ENCODE measurements at places on chromosomes 7 and 10. TPM values are rescaled to one million over a fixed set of nuclear protein-coding genes. Genes with fewer than 3 reads are reported as not detected.

DNA sequence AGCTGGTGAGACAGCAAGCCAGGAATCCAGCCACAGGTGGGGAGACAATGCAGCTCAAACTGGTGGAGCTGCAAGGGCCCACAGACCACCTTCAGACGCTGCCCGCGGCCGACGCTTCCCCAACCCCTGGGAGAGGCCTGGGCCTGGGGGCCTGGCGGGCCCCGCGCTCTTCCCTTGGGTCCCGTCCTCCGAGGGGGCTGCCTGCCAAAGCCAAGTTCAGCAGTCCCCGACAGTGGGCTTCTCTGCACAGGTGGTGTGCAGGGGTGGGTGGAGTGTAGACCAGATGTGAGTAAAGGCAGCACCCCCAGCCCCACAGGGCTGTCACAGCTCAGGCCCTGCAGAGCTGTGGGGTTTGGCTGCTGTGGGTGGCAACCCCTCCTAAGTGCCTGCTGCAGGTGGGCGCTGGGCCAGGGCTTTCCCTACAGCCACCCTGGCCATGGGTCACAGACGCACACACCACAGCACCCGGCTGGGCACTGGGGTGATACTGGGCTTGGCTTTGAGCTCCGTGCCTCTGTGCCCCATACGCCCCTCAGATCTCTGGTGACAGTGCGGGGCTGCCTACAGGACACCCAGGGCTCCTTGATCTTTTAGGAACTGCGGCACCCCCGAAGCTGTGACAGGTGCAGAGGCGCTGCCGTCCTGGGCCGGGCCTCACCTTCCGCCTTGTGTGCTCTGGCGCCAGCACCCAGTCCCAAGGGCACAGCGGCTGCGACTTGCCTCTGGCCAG is 20.5 kb downstream of the BNIP3 start:
- peaks cover 18% of the 10 kb centered on the region for H3K4me1 ChIP-seq
- peaks cover 20% of the 10 kb centered on the region for H3K36me3 ChIP-seq
- no peak overlapping the region for H3K27ac ChIP-seq
- no peak overlapping the region for H3K4me3 ChIP-seq
- no peak for DNase-seq

- H3K27me3 ChIP-seq = no peaks in the 10 kb centered on the region
- no peaks in the 10 kb centered on the region for H3K36me3 ChIP-seq
- no peak overlapping the region for H3K27ac ChIP-seq
- DNase-seq = no peak
Observed at GRCh38 chr7:85659364-85659763, 472.5 kb upstream of the SEMA3D start.

Gene TMEM176A
- total RNA-seq = not detected

GRCh38 chr10:60009710-60010383 is 103.5 kb upstream of the CCDC6 start:
- H3K36me3 ChIP-seq = no peaks in the 10 kb centered on the region
- DNase-seq = no peak
- peaks cover 4% of the 10 kb centered on the region for H3K27me3 ChIP-seq
- H3K4me1 ChIP-seq = no peaks in the 10 kb centered on the region
- H3K27ac ChIP-seq = no peak overlapping the region
- H3K4me3 ChIP-seq = no peak overlapping the region

Gene INA
- 0.14 TPM for total RNA-seq

Gene DRGX
- total RNA-seq = not detected

DNA sequence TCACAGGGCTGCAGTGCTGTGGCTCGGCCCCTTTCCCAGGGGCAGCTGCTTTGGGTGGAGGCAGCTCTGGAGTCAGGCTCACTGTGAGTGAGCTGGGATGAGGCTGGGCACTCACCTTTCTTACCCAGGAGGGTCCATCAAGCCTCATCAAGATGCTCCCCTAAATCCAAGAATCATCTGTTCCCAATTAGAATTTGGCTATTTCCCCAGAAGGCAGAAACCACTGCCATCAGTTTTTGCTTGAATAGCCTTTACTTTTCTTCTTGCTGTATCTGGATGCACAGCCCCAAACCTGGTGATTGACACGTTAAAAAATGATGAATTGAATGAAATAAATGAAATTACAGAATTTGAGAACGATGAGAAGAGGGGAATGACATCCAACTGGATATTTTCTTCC is 74.3 kb upstream of the LYZL1 start:
- no peaks in the 10 kb centered on the region for H3K36me3 ChIP-seq
- H3K4me3 ChIP-seq = no peak overlapping the region
- no peak for DNase-seq
- no peaks in the 10 kb centered on the region for H3K4me1 ChIP-seq
- H3K27ac ChIP-seq = no peak overlapping the region

DNA sequence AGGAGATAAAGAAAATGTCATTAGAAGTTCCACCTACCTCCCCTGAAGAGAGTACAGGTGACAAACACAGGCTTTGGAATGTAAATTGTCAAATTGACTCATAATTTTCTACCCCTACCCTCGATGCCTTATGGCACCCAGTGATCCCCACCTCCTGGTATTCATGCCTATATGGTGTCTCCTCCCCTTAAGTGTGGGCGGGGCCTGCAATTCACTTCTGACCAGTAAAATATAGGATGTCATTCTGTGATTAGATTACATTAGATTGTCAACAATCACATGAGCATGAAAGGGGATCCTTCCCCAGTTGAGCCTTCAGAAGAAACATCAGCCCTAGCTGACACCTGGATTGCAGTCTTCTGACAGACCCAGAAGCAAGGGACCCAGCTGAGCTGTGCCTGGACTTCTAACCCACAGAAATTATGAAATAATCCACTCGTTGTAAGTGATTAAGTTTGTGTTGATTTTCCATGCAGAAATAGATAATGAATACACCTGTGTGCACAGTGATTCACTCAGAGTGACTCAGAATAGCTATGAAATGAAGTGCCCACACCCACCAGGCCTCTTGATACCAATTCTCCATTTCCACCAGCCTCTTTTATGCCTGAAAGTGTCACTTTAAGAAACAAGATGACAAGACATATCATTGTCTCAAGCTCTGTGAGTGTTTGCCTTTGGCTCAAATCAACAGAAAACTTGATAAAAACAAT is 8.5 kb upstream of the SLC39A12 start:
- no peak overlapping the region for H3K27ac ChIP-seq
- no peak overlapping the region for H3K4me3 ChIP-seq
- H3K27me3 ChIP-seq = peaks cover 3% of the 10 kb centered on the region
- no peaks in the 10 kb centered on the region for H3K4me1 ChIP-seq
- no peak for DNase-seq

GRCh38 chr7:79407351-79407750 is 46.1 kb downstream of the MAGI2 start:
- no peak for DNase-seq
- no peaks in the 10 kb centered on the region for H3K36me3 ChIP-seq
- H3K27ac ChIP-seq = no peak overlapping the region
- H3K4me1 ChIP-seq = no peaks in the 10 kb centered on the region
- H3K27me3 ChIP-seq = no peaks in the 10 kb centered on the region

- no peaks in the 10 kb centered on the region for H3K4me1 ChIP-seq
- DNase-seq = no peak
- H3K27ac ChIP-seq = no peak overlapping the region
- no peak overlapping the region for H3K4me3 ChIP-seq
Observed at GRCh38 chr10:42738679-42739078, 43.9 kb upstream of the BMS1 start.

DNA sequence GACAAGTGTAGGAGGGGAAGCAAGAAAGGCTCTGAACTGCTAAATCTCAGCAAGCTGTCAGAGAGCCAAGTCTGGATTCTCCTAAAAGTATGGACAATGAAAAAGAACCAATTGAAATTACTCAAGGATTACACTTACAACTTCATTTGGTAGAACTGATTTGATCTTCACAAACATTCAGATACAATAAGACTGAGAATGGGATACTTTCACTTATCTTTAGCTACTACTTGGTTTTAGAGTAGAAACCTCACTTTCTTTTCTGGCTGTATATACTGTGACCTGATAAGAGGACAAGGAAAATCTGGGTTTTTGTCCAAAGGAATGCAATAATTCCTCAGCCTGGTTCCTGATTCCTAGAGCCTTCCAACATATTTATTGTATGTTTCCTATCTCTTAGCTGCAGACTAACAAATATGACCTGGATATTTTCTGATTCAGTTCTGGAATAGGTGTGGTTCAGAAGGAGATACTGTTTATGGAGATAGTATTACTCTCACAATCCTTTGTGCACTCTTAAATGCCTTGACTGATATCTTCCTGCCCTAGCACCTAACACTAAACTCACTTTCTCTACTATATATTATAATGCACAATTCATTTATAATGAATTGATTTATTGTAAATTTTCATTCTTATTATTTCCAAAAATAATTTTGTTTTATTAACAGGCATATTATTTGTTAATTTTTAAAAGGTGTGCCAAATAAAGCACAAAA is 7.3 kb downstream of the SEMA3A start:
- no peak overlapping the region for H3K27ac ChIP-seq
- no peaks in the 10 kb centered on the region for H3K27me3 ChIP-seq
- peaks cover 16% of the 10 kb centered on the region for H3K4me1 ChIP-seq
- DNase-seq = no peak

Gene C10orf95
- total RNA-seq = 0.19 TPM

GRCh38 chr7:18715988-18716387 is 220.4 kb downstream of the HDAC9 start:
- no peak overlapping the region for H3K4me3 ChIP-seq
- DNase-seq = no peak
- no peaks in the 10 kb centered on the region for H3K27me3 ChIP-seq

- peaks cover 22% of the 10 kb centered on the region for H3K36me3 ChIP-seq
- H3K4me3 ChIP-seq = peak overlapping the region; percentile 99
- peaks cover 2% of the 10 kb centered on the region for H3K27me3 ChIP-seq
- DNase-seq = peak; percentile 30
- H3K27ac ChIP-seq = peak overlapping the region; percentile 100
- H3K4me1 ChIP-seq = peaks cover 30% of the 10 kb centered on the region
Observed at GRCh38 chr7:92135052-92135889, 994 bp upstream of the CYP51A1 start.

- H3K27ac ChIP-seq = no peak overlapping the region
- H3K27me3 ChIP-seq = no peaks in the 10 kb centered on the region
- DNase-seq = no peak
- H3K4me1 ChIP-seq = no peaks in the 10 kb centered on the region
Observed at GRCh38 chr10:4329225-4329624, 496.8 kb upstream of the AKR1E2 start.

- no peaks in the 10 kb centered on the region for H3K4me1 ChIP-seq
- no peak for DNase-seq
- no peak overlapping the region for H3K4me3 ChIP-seq
Observed at GRCh38 chr7:14685167-14685566, 217.4 kb downstream of the DGKB start.

- H3K36me3 ChIP-seq = peaks cover 22% of the 10 kb centered on the region
- no peak for DNase-seq
- H3K4me3 ChIP-seq = no peak overlapping the region
- H3K27ac ChIP-seq = no peak overlapping the region
- H3K27me3 ChIP-seq = peaks cover 26% of the 10 kb centered on the region
- no peaks in the 10 kb centered on the region for H3K4me1 ChIP-seq
Observed at GRCh38 chr7:22647451-22648257, 79.3 kb upstream of the IL6 start.

- H3K36me3 ChIP-seq = no peaks in the 10 kb centered on the region
- H3K27me3 ChIP-seq = no peaks in the 10 kb centered on the region
- DNase-seq = no peak
Observed at GRCh38 chr10:81978238-81978637, 103.2 kb downstream of the NRG3 start.

DNA sequence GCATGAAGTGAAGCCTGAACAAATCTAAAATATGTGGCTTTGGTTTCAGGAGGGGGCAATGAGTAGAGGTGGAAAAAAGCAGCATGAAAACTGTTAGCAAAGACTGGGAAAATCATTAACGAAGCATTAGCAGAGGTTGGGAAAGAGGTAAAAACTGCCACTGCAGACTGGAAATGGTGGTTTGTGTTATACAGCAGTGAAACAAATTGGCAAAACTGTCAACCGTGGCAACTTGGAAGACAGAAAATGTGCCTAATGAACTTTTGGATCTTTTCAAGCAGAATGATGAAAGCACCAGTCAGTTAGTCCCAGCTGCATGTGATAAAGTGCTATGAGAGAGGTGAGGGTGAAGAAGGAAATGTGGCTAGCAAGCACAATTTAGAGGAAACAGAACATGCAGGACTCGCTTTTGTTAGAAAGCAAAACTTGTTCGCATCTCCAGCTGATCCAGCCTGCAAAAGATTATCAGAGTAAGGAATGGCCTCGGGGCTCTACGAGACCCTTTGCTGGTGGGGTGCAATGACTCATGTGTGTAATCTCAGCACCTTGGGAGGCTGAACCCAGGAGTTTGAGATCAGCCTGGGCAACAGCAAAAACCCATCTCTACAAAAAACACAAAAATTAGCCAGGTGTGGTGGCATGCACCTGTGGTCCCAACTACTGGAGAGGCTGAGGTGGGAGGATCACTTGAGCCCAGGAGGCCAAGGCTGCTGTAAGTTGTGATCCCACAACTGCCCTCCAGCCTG is 45.7 kb downstream of the SKIDA1 start:
- no peaks in the 10 kb centered on the region for H3K4me1 ChIP-seq
- H3K27me3 ChIP-seq = no peaks in the 10 kb centered on the region
- H3K36me3 ChIP-seq = no peaks in the 10 kb centered on the region
- no peak overlapping the region for H3K4me3 ChIP-seq

DNA sequence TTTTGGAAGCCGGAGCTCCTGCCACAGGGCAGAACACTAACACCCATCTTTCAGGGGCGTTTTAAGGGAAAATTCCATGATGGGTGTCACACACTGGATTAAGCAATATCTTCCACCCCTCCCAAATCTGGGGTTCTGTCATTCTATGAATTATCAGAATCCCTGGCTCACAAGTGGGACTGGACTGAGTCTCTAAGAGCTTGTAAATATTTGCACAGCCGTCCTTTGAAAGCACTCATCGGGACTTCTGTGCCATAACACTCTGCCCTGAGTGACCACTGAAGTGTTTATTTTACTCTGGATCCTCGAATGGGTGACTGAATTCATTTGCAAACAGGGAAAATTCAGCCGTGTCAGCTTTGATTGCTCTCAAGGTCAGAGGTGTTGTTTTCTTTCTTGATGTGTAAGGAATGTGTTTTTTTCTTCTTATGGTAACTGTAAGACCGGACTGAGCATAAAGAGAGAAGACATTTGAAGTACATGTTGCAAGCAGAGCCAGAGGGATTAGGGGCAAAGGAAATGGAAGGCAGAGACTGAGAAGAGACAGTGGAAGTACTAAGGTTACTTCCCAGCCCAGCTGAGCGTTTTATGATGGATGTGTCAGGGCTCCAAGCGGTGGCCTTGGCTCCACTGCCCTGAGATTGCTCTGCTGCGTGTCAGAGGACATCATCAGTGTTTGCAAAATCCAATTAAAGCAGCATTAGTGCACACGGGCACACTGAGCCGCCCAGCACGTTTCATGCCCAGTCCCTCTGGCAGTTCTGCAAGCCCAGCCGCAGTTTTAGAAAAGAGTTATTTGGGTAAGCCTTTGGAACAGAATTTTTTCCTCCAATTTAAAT is 17.7 kb upstream of the GTPBP4 start:
- no peak for DNase-seq
- H3K4me3 ChIP-seq = no peak overlapping the region
- H3K4me1 ChIP-seq = peaks cover 7% of the 10 kb centered on the region
- no peak overlapping the region for H3K27ac ChIP-seq
